ENCODE measurements at places on chromosomes 2 and 18. TPM values are rescaled to one million over a fixed set of nuclear protein-coding genes. Genes with fewer than 3 reads are reported as not detected.

TMEM200C gene
- 0.33 TPM for total RNA-seq

SEPTIN2 gene
- total RNA-seq: 546 TPM

LRRC30 gene
- total RNA-seq: not detected

UGT1A5 gene
- not detected for total RNA-seq

SLC9A4 gene
- not detected for total RNA-seq

SNED1 gene
- 105 TPM for total RNA-seq

SLC4A3 gene
- total RNA-seq: 14.7 TPM

FAM124B gene
- total RNA-seq: 1.2 TPM

RAPGEF4 gene
- total RNA-seq: 1.3 TPM

DHRS9 gene
- total RNA-seq: not detected

DNA sequence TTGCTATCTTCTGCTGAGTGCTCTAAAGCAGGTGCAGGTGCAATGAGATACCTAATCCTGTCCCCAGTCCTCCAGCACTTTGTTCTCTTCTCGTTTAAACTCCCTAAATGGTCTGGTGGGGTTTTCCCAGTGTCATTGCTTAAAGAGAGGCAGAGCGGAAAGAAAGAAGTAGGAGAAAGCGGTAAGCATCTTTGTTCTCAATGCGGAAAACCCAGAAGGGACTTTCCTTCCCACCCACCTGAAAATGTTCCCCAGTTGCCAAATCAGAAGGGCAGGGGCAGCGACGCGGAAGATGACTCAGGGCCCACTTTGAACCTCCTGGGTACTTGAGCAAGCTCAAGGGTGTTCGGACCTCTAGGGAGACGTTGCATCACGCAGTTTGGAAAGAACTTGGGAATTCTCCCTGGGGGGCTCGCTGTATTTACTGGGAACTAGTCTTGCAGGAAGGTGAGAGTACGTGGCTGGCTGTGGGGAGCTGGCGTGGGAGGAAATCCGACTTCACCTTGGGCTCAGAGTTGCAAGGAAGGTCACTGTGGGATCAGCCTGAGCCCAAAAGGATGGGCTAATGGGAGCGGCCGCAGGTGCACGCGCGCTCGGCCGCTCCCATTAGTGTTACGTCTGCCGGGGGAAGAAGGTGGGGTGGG is 589 bp upstream of the SGPP2 start:
- peak; percentile 2 for DNase-seq

GRCh38 chr2:45353879-45354278 is 257.2 kb downstream of the SRBD1 start:
- peak; percentile 97 for DNase-seq

DNA sequence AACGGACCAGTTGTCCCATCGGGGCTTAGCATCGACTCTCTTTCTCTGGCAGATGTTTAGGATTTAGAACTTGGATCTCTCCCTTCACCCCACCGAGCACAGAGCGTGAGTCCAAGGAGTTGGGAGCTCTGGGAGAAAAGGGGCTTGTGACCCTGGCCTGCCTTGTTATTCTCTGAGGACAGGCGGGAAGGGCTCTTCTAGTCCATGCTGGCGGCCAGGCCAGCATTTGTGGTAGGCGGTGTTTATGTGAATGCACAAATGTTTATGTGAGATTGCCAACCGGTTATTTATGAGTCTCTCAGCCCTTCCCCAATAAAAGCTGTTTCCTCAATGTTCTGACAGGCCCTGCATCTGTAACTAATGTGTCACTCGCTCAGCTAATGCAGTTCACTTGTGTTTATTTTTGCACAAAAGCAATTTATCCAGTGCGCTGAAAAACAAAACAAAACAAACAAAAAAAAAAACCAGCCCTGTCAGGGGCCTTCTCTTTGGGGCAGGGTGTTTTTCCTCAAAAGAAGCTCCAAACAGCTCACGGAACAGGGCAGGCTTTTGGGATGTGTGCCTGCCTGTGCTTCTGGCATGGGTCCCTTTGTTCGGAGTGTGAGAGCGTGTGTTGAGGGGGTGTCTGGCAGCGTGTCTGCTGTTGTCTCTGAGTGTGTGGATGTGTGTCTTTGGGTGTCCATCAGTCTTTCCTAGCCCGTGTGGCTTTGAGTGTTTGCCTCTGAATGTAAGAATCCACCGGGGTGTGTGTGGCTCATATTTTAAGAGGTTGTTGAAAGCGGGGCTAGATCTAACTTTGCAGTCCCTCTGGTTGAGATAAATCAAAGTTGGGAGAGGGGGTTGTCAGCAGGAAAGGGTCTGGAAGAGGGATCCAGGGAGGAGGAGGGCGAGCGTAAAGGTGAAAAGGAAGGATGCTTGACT is 52.8 kb upstream of the HAAO start:
- peak; percentile 34 for DNase-seq

DNA sequence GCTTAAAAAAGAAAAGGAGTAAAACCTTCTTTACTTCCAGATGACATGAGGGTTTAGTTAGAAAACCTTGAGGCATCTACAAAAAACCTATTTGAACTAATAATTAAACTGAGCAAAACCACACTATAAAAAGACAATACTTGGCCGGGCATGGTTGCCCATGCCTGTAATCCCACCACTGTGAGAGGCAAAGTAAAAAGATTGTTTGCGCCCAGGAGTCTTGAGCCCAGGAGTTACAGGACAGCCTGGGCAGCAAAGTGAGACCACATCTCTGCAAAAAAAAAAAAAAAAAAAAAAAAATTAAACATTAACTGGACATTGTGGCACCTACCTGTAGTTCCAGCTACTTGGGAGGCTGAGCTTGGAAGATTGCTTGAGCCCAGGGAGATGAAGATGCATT is 502.8 kb upstream of the LRRTM4 start:
- DNase-seq: no peak

GRCh38 chr18:29459972-29460371 is 1283.0 kb upstream of the CDH2 start:
- DNase-seq: no peak

- peak; percentile 59 for DNase-seq
These were observed 1155.6 kb downstream of the LRP1B start for GRCh38 chr2:140975237-140975636.

GRCh38 chr2:108958002-108958401 is 31.0 kb downstream of the EDAR start:
- no peak for DNase-seq

- DNase-seq: peak; percentile 47
These were observed 28.1 kb downstream of the ARHGAP25 start for GRCh38 chr2:68762665-68763064.

- peak; percentile 60 for DNase-seq
These were observed 10.6 kb downstream of the CFLAR start for GRCh38 chr2:201126308-201127151.

GRCh38 chr2:241873081-241873802 is 3.7 kb downstream of the RTP5 start:
- no peak for DNase-seq

DNA sequence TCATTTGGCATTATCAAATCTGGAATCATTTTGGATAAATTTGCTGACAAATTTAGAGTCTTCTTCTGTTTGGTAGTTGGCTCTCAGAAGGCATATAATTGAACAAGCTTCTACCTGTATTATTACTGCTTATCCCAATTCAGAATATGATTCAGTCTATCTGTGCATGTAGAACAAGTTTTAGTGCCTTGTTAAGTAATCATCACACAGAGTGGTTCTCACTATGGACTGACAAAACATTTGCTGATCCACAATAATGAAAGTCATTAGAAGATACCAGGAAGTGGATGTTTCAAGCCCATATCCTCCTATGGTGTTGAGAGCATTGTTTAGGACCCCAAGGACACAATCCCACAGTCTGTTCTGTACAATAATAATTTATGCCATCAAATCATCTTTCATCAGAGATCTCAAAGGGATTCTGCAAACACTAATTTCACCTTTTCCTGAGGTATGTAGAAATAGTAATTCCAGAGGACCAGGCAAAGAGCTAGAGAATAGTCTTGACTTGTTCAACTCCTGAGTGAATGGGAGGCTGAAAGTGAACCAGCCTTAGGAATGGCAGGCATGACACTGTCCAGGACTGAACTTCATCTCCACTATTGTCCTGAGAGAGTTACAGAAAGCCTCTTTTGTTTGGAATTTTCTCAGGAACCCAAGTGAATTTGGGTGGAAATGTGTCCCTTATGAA is 29.6 kb upstream of the DSC1 start:
- DNase-seq: no peak

DNA sequence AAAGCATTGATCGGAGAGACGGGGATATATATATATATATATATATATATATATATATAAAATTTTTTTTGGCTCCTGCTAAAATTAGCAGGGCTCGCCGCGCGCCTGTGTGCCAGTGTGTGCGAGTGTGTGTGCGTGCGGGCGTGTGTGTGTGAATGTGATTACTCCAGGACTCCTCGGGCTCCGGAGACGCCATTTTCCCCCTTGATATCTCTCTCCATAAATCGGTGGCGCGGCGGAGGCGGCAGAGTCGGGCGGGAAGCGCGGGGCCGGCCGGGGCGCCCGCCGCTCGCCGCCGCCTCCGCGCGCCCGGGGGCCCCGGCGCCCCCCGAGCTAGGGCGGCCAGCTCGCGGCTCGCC is 795 bp upstream of the SETBP1 start:
- peak; percentile 64 for DNase-seq

DNA sequence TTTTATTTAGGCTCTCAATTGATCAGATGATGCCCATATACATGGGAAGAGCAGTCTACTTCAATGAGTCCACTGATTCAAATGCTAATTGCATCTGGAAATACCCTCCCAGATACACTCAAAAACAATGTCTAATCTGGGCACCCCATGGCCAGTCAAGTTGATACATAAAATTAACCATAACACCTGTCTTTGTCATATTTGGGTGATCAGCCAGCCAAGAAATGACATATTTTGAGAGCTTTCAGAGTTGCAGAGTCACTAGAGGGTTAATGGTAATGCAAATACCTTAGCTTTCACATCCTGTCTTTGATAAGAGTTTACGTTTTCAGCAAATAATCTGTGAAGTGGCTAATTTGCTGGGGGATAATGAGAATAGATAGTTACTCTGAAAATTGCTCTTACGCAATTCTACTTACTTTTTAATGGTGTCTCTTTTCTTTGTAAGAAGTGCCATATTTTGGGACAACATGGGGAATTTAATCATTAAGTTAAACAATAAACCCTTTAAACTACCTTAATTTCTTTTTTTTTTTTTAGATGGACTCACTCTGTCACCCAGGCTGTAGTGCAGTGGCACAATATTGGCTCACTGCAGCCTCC is 49.1 kb downstream of the CCDC195 start:
- no peak for DNase-seq

DNA sequence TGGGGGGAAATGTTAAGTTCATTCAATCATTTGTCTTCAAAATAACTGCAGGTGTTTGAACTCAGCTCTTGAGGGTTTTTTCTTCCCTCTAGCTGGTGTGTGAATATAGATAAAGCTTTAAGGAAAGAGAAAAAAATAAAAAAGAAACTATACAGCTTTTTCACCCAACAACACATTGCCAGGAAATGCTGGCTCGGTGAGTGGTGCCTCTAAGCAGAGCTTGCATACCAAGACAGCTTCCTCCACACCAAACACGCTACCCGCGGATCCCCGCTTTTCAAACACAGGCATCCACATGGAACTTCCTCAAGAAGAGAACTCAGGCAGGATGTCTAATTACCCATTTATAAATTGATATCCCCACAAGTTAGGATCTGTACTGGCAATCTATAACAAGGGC is 69.8 kb upstream of the TANK start:
- DNase-seq: peak; percentile 16

GRCh38 chr2:46704041-46704440 is 211.6 kb downstream of the MCFD2 start:
- DNase-seq: no peak

DNA sequence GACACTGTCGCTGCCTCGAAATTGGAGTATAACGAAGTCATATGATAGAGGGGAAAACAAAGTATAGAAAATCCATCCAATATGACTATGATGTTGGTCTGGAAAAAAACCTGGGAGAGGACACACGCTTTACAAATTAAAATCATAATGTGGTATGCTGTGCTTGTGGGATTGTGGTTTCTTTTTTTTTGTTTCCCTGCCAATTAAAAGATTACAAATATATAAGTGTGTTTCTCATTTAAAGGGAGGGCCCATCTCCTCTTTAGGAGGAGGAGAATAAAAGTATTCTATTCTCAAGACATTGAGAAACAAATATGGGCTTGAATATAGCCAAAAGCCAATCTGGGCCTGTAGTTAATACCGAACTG is 86.6 kb downstream of the EPHA4 start:
- DNase-seq: no peak

GRCh38 chr2:196486146-196486545 is 153.4 kb upstream of the CCDC150 start:
- DNase-seq: peak; percentile 18

- DNase-seq: no peak
These were observed 47.0 kb upstream of the CABLES1 start for GRCh38 chr18:23088310-23088709.

DNA sequence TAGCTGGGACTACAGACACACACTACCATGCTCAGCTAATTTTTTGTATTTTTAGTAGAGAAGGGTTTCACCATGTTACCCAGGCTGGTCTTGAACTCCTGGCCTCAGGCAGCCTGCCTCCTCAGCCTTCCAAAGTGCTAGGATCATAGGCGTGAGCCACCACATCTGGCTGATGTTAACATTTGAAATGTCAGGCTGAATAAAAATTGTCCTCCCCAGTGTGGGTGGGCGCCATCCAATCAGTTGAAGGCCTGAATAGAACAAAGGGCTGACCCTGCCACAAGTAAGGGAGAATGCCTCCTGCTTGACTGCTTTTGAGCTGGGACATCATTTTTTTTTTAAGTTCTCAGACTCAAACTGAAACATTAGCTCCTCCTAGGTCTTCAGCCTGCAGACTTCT is 21.0 kb upstream of the RHOB start:
- DNase-seq: no peak

DNA sequence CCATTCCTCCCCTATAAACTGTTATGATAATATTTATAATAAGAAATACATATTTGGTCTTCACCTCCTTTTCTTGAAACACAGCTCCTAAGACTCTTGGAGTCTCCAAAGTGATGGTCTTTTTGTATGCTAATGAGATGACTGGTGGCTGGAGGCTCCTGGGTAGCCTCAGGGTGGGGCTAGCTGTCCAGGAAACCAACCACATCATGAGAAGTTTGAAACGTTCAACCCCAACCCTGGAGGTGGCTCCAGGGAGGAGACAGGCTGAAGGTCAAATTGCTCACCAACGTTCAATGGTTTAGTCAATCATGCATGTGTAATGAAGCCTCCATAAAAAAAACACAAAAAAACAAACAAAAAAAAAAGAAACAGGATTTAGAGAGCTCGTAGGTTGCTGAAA is 298.7 kb upstream of the MGAT5 start:
- no peak for DNase-seq
